ENCODE measurements at places on chromosomes 16 and 17. TPM values are rescaled to one million over a fixed set of nuclear protein-coding genes. Genes with fewer than 3 reads are reported as not detected.

GRCh38 chr17:2749058-2749783 lies at the start of gene CCDC92B:
TSS of gene CCDC92B (minus strand) at chr17:2749652. CDS start at chr17:2735145, 14,507 bp downstream.
- DNase-seq = no peak

GRCh38 chr16:27759967-27760788 lies 210.2 kb downstream of the KATNIP start:
- DNase-seq = no peak

DNA sequence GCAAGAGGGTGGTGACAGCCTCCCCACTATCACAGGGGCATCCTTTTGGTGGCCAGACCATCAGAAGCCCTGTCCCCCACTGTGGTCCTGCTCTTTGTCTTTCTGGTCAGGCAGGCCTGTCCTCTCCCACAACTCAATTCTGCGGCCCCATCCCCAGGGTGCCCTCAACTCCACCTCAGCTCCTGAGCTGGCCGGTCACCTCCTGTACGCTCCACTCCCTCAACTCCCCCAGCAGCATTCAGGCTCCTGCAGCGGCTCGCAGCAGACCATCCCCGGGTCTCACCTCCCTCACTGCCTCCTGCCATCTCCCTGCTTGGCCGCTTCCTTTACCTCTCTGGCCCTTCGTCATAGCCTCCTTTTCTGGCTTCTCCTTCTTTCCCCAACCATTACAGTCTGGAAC lies 43.4 kb upstream of the MTSS2 start:
- no peak for DNase-seq

- no peak for DNase-seq
These were observed 2.8 kb upstream of the KSR1 start for GRCh38 chr17:27453471-27453870.

GRCh38 chr17:69478916-69479315 lies 64.4 kb downstream of the MAP2K6 start:
- no peak for DNase-seq

- DNase-seq = no peak
These were observed 14.0 kb downstream of the SUPT6H start for GRCh38 chr17:28675980-28676379.

DNA sequence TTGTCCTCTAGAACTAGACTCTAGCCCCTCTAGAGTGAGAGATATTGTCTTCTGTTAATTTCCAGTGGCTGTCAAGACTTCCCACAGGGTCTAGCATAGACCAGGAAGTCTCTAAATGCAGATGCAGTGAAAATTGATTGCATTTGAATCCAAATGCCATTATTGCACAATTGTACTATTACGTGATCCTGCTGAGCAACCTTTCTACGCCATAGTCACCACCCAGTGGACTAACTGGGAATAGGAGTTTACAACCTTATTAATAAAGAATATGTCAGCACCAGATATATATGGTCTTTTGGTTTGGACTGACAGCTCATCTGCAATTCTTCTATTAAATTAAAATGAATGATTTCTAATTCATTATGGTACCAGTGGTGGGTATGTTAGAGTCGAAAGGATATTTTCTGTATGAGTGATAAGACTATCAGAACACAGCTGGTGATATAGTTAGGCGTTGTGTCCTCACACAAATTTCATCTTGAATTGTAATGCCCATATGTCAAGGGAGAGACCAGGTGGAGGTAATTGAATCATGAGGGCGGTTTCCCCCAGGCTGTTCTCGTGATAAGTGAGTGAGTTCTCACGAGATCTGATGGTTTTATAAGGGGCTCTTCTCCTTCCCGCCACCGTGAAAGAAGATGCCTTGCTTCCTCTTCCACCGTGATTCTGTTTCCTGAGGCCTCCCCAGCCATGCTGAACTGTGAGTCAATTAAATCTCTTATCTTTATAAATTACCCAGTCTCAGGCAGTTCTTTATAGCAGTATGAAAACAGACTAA lies 138.9 kb upstream of the CA10 start:
- DNase-seq = no peak

- no peak for DNase-seq
These were observed 1.8 kb downstream of the SLC12A4 start for GRCh38 chr16:67966549-67967182.

GRCh38 chr17:28385037-28385400 lies 13.5 kb downstream of the SARM1 start:
- DNase-seq = no peak

DNA sequence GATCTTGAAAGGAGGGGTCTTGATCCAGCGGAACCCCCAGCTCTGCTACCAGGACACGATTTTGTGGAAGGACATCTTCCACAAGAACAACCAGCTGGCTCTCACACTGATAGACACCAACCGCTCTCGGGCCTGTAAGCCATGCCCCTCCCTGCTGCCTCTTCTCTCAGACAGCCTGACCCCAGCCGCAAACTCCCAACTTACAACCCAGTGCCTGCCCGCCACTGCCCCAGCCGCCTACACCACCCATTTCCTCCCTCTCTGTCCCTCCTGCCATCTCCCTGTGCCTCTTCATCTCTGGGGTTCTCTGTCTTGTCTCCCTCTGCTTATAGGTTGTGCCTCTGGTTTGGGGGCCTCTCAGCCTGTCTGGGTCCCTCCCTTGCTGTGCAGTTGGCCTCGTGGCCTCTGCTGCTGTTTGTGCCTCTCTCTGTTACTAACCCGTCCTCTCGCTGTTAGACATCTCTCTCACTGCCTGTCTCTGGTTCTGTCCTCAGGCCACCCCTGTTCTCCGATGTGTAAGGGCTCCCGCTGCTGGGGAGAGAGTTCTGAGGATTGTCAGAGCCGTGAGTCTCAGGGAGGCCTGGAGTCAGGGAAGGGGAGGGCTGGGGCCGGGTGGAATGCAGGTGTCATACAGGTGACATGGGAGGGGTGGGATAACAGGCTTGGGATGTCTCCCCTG lies 9.6 kb downstream of the ERBB2 start:
- DNase-seq = no peak

GRCh38 chr16:27383556-27384243 lies 18.3 kb upstream of the IL21R start:
- DNase-seq = peak; percentile 43

DNA sequence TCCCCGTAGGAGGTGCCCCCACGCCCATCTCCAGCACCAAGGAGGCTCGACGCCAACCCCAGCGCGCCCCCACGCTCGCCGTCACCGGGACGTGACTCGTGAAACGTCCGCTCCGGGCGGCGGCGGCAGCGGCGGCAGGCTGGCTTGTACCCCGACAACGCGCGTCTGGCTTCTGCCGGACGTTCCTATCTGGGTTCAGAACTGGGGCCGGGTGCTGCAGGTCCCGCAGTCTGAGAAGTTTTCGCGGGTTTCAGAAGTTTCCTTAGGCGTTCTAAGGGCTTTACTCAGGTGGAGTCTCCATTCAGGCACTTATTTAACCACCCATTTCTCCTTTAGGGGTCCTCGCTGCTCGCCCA lies 672 bp upstream of the ALKBH5 start:
- DNase-seq = peak; percentile 82

DNA sequence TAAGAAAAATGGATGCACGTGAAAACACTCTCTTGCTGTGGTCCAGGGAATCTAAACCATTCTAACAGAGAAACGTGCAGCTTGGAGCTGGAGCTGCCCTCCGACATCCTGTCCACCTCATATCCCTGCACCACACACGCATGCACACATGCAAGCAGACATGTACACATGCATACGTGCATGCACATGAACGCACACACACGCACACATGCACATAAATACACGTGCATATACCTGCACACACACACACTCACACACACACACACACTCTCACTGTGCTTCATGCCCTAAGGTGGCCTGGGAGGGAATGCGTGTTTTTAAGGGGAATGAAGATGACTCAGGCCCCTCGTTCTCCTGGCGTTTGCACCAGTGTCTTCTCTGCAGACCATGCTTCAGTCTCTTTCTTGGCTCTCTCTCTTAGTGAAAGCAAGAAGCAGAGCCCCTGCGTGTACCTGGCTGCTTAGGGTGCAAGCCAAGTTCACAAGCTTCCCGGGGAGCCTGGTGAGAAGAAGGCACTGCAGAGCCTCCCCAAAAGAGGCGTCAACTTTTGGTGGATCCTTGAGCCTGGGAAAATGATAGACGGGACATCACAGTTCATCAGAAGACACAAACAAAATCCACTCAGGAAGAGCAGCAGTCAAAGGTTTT lies 72.8 kb downstream of the GOSR1 start:
- DNase-seq = no peak

DNA sequence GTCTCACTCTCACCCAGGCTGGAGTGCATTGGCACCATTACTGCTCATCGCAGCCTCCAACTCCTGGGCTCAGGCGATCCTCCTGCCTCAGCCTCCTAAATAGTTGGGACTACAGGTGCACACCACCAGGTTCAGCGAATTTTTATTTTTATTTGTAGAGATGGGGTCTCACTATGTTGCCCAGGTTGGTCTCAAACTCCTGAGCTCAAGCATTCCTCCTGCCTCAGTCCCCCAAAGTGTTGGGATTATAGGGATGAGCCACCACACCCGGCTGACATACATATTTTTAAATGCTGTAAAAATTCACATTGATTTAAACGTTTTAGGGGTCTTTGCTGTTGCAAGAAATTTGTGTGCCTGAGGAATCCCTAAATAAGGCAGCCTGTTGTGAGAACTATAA lies 24.8 kb upstream of the SEC14L1 start:
- no peak for DNase-seq

GRCh38 chr17:38893607-38894006 lies 23.7 kb downstream of the LASP1 start:
- peak; percentile 70 for DNase-seq

DNA sequence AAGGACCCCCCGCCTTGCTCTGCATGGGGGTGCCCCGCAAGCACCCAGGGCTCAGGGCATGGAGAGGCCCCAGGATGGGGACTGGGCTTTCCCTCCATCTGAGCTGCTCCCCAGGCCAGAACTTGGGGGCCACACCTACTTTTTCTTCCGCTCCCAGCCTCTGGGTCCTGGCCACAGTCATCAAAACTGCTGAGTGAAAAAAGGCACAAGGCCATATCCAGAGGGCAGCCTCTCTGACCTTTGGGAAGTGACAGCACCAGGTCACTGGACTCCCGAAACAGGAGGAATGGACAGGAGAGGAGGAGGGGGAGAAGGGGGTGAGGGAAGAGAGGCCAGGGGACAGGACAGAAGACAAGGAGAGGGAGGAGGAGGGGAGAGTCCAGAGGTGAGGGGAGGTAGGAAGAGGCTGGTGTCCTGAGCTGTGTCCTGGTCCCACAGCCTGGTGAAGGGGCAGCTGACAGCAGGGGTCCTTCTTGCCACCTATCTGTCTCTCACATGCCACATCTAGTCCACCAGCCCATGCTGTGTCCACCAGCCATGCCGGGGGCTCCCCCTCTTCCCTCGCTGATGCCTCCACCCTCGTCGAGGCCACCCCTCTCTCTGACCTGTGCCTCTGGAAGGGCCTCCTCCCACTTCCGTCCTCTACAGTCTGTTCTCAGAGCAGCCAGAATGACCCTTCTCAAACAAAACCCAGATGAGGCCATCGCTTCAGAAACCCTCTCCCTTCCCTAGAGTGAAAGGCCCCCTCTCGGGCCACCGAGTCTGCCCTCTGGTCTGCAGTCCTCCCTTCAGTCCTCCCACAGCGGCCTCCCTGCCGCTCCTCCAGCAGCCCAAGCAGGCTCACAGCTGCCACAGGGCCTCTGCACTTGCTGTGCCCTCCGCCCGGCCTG lies 73.9 kb upstream of the TOB1 start:
- peak; percentile 92 for DNase-seq

DNA sequence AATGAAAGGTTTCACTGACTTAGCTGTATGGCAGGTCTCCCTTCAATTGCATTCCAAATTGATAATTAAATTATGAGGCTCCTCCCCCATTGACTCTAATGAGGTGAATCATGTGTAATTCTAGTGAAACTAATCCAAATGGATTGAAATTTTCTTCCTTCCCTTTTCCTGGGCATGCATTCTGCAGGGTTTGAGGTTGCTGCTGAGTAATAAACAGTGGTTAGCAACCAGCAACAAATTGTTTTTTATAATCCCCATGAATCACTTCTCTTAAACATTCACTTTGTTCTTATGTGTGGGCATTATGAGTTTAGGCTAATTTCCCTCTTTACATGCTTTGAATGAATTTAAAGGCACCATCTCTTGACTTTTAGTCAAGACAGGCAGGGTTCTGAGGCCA lies 43.4 kb downstream of the MYOCD start:
- no peak for DNase-seq

DNA sequence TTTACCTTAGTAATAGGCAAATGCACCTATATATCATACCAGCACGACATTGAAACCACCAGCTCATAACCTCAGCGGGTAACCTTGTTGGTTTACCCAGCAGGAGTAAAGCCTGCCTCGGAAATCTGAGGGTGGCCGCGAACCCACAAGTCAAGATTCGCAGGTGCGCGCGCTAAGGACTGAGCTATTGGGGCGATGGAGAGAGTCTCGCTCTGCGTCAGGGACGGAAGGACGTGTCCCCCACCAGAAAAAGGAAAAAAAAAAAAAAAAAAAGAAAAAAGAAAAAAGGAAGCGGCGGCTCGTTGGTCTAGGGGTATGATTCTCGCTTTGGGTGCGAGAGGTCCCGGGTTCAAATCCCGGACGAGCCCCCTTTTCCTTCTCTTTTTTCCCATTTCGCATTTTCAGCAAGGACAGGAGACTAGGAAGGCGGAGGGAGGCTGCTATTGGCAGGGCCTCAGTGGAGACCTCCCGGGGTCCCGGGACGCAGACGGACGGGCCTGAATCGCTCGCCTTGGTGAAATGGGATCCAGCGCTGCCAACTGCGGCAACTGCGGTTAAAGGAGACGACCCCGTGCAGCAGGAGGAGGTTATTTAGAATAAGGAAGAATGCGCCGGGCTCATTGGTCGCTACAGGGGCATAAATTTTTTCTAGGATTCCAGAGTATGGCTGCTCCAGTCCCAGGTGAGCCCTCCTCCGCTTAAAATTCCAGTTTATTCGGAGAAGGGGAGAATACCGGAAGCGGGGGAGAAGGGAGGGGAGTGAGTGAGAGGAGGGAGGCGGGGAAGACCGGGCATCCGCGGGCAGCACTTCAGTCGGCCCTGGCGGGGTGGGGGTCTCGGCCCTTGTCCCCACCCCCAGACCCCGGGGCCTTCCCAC lies at the start of gene OR1F1:
OR1F1 (plus strand) TSS at position 407 of the 877 bp plus-strand sequence.
- no peak for DNase-seq

DNA sequence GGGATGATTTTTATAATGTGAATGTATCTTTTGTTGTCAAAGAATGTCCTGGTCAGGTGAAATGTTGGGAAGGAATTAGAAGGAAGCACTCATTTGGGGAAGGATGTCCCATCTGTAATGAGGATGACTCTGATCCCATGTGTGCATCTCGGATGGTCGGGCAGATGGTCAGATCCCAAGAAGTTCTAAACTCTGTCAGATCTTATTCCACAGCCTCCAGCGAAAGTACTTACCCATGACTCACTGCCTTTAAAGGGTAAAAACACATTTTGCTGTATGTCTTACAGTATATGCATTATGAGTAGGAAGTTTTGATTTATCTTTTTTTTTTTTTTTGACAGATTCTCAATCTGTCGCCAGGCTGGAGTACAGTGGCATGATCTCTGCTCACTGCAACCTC lies 548 bp upstream of the KRTAP4-11 start:
- DNase-seq = no peak

- no peak for DNase-seq
These were observed 6.7 kb upstream of the EVI2A start for GRCh38 chr17:31328160-31328535.

- no peak for DNase-seq
These were observed 32.7 kb upstream of the DNAH9 start for GRCh38 chr17:11565591-11565990.

PRAC2 gene
- total RNA-seq = not detected

ZNF624 gene
- total RNA-seq = 0.60 TPM

FOXN1 gene
- not detected for total RNA-seq

RHBDL1 gene
- 1.1 TPM for total RNA-seq

HOXB7 gene
- total RNA-seq = 0.50 TPM

APOBR gene
- 0.58 TPM for total RNA-seq

GPRC5C gene
- total RNA-seq = 243 TPM

KRT15 gene
- 0.15 TPM for total RNA-seq

CA10 gene
- not detected for total RNA-seq

All from left lobe of liver (tissue), 2 donors.